ENCODE measurements at places on chromosomes 7 and 10.

GRCh38 chr10:4108693-4109092 is 323.7 kb upstream of the KLF6 start:
- no peak for DNase-seq

GRCh38 chr10:31708474-31708873 is 220.2 kb downstream of the ARHGAP12 start:
- no peak for DNase-seq

- DNase-seq = no peak
Observed at GRCh38 chr10:74036474-74036873, 38.6 kb downstream of the VCL start.

DNA sequence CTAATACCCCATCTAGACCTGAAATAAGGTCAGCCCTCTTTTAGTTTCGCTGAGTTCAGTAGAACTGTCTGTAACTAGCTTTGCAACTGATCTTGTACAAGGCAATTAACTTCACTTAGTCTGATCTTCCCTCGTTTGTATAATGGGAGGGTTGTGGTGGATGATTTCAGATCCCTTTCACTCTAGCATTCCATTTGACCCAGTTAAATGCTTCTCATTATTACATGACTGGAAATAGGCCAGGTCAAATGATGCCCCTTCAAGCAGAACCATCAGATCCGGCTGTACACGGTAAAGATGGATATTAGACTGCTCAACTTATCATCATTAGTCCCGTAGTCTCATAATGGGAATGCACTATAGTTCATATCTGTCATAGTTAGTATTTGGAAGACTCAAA is 1009.0 kb downstream of the LRMDA start:
- no peak for DNase-seq

DNA sequence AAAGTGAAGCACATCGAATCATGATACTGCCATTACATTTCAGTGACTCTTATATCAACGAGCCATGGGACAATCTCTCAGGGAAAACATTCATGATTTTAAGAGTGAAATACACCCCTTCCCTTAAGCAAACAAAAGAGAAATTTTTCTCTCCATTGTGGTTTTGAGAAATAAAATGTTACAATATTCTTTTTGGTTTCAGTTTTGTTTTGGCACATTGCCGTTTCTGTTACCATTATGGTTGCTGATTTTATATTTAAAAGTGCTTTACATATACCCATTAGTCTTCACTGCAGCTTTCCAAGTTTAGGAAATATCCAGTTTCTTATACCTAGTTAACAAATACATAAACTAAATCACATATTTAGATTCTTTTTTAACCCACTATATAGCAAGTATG is 126.8 kb upstream of the SEM1 start:
- DNase-seq = no peak

DNA sequence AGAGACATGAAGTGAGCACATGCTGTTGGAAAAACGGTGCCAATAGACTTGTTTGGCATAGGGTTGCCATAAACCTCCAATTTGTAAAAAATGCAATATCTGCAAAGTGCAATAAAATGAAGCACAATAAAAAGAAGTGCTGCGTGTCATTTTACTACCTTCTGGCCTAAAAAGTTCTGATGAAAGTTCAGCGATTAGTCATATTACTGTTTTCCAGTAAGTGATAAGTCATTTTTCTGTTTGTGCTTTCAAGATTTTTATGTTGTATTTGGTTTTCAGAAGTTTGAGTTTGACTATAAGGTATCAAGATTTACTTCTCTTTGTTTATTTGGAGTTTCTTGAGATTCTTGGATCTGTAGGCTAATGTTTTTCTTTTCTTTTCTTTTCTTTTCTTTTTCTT is 16.8 kb downstream of the AOAH start:
- DNase-seq = no peak

DNA sequence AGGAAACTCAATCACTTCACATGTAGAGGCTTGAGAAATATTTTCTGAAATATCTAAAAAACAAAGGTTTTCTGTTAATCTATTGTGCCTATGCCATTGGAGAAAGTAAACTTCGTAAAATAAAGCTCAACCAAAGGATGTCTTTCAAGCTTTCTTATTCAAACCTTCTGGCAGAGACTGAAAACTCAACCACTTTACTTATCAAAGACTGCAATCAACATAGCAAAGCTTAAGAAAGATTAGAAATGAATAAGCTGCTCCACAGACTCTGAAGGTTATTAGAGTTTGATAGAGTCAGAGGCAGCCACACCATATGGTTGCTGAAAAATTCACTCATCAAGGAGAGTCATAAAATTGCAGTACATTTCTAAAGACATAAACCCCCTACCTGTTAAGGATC is 245.8 kb upstream of the MEOX2 start:
- no peak for DNase-seq

- no peak for DNase-seq
Observed at GRCh38 chr10:49747303-49747646, 14.8 kb downstream of the OGDHL start.

GRCh38 chr10:73854310-73854709 is 20.0 kb downstream of the CAMK2G start:
- DNase-seq = no peak

GRCh38 chr7:39721345-39721744 is 98.0 kb downstream of the RALA start:
- DNase-seq = no peak

GRCh38 chr7:20244334-20245120 is 27.3 kb upstream of the MACC1 start:
- DNase-seq = no peak

DNA sequence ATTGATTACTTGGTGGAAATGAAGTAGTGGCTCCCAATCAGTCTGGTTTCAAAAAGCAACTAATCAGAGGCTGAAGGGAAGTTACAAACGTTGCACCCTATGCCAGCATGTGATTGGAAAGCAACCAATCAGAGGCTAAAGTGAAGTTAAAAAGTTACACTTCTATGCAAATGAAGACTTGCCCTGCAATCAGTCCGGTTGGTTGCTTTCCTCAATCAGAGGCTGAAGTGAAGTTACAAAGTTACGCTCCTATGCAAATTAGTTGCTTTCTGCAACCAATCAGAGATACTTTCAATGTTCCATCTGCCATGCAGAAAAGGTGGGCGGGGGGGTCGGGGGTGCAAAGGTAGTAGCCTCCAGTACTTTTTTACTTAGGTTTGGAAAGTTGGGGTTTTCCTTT is 1077.1 kb downstream of the TYW1 start:
- DNase-seq = no peak

DNA sequence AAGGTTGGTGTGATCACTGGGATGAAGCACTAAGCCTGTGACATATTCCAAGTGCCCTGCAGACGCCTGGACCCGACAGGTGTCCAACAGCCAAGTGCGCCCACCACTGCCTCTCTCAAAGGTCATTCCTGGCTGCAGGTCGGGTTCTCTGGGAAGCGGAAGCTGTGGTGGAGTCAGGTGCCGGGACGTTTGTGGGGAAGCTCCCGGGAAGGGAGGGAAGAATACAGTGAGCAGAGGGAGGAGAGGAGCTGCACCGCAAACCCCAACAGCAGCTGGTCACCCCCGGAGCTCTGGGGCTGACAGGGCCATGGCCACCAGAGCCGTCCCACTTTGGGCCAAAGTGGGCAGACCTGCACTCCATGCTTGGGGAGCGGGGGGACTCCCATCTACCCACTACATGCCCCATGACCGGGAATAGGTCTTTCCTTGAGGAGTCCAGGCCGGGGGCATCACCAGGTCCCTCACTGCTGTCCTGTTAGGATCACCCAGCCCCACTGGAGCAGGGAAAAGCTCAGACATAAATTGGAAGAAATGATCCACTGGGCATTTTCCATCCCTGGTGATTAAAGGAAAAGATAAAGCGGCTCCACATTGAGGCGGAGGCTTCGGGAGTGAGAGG is 84.5 kb upstream of the PPP2R2D start:
- DNase-seq = no peak

Measured in HS-5 (cell line).